ENCODE measurements at places on chromosomes 7 and 10. TPM values are rescaled to one million over a fixed set of nuclear protein-coding genes. Genes with fewer than 3 reads are reported as not detected.

SPDYE1 gene
- total RNA-seq: not detected

AVL9 gene
- 38.7 TPM for total RNA-seq

PNLIPRP1 gene
- not detected for total RNA-seq

- no peaks in the 10 kb centered on the region for H3K4me1 ChIP-seq
- no peak for DNase-seq
- no peak overlapping the region for H3K27ac ChIP-seq
- H3K27me3 ChIP-seq: peaks cover 10% of the 10 kb centered on the region
These were observed 453.4 kb upstream of the NFE2L3 start for GRCh38 chr7:25698451-25699113.

GRCh38 chr7:83204715-83205114, 42.0 kb upstream of the PCLO start:
- H3K4me3 ChIP-seq: no peak overlapping the region
- DNase-seq: no peak
- H3K27me3 ChIP-seq: no peaks in the 10 kb centered on the region
- no peaks in the 10 kb centered on the region for H3K4me1 ChIP-seq

DNA sequence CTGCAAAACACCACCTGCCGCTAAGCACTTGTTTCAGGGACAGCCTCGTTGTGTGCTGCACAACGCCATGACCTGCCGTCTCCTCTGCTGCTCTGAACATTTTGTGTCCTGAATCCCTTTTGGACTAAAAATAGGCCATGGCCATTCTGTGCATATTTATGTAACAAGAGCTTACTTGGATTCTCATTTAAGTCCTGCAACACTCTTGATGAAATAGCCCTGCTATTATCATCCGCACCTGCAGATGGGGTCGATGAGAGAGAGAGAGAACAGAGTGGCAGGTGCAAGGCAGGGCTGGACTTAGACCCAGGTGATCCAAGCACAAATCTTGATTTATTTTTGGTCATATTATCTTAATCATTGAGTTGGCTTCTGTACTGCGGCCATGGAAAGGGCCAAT, 121.2 kb upstream of the PRKCQ start:
- H3K27me3 ChIP-seq: peaks cover 24% of the 10 kb centered on the region
- no peak for DNase-seq
- no peak overlapping the region for H3K4me3 ChIP-seq
- no peaks in the 10 kb centered on the region for H3K36me3 ChIP-seq

GRCh38 chr10:96138102-96138501, 8.0 kb downstream of the ZNF518A start:
- peaks cover 22% of the 10 kb centered on the region for H3K4me1 ChIP-seq
- no peak overlapping the region for H3K27ac ChIP-seq
- peaks cover 79% of the 10 kb centered on the region for H3K36me3 ChIP-seq
- no peaks in the 10 kb centered on the region for H3K27me3 ChIP-seq
- DNase-seq: no peak

DNA sequence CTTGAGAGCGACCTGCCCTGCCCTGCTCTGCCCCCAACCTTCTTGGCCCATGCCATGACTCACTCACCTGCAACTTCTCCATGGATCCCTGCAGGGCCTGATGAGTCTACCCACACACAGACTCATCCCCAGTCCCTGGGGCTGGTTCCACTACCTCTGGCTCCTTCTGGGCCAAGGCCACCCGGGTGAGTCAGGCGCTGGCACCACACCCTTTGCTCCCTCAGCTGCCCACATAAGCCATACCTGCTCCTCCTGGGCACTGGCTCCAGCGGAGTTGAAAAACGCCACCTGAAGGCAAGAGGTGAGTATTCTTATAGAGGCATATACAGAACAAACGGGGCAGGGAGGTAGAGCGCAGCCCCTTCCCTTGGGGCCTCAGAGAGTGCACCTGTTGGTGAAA, 16.2 kb upstream of the MTPAP start:
- H3K4me3 ChIP-seq: no peak overlapping the region
- no peak overlapping the region for H3K27ac ChIP-seq
- peaks cover 12% of the 10 kb centered on the region for H3K27me3 ChIP-seq
- no peak for DNase-seq

- H3K4me1 ChIP-seq: peaks cover 66% of the 10 kb centered on the region
- peak overlapping the region; percentile 81 for H3K27ac ChIP-seq
- DNase-seq: no peak
- no peaks in the 10 kb centered on the region for H3K27me3 ChIP-seq
- peak overlapping the region; percentile 7 for H3K4me3 ChIP-seq
- H3K36me3 ChIP-seq: peaks cover 65% of the 10 kb centered on the region
These were observed 7.6 kb downstream of the BPGM start for GRCh38 chr7:134654104-134654775.

- peaks cover 15% of the 10 kb centered on the region for H3K27me3 ChIP-seq
- peaks cover 1% of the 10 kb centered on the region for H3K4me1 ChIP-seq
- no peak for DNase-seq
- no peaks in the 10 kb centered on the region for H3K36me3 ChIP-seq
- no peak overlapping the region for H3K27ac ChIP-seq
These were observed 34.2 kb downstream of the PARD3 start for GRCh38 chr10:34780818-34781380.

DNA sequence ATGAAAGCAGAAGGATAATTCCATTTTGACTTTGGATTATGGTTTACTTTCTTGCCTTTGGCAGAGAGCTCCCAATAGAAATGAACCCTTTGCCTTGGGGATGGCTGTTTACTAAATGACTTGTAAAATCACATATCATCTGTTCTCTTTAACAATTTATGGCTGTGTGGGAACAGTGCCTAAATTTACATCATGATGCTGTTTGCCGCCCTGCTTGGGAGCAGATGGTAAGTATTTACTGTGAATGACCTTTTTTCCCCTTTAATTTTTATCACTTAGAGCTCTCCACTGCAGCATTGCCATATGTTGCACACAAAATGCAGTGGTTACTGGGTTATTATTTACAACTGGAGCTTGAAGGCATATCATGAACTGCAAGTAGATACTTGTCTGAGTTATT, 13.4 kb downstream of the HEPACAM2 start:
- H3K36me3 ChIP-seq: no peaks in the 10 kb centered on the region
- no peak overlapping the region for H3K4me3 ChIP-seq
- H3K4me1 ChIP-seq: no peaks in the 10 kb centered on the region
- peaks cover 55% of the 10 kb centered on the region for H3K27me3 ChIP-seq
- no peak for DNase-seq

DNA sequence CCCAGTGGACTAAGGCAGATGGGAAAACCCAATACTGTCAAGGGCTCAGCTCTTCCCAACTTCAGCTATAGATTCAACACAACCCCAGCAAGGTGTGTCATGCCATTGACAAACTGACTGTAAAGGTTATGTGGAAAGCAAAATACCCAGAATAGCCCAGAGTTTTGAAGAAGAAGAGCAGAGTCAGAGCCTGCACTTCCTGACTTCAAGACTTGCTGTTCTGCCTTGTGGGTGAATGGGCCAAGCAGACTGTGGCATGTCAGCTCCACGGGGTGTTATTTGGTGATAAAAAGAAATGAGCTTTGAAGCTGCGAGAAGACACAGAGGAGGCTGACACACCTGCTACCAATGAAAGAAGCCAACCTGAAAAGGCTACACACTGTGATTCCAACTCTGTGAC, 89.7 kb downstream of the NKX6-2 start:
- H3K27ac ChIP-seq: no peak overlapping the region
- H3K36me3 ChIP-seq: peaks cover 2% of the 10 kb centered on the region
- no peak overlapping the region for H3K4me3 ChIP-seq
- H3K4me1 ChIP-seq: peaks cover 10% of the 10 kb centered on the region
- no peaks in the 10 kb centered on the region for H3K27me3 ChIP-seq

DNA sequence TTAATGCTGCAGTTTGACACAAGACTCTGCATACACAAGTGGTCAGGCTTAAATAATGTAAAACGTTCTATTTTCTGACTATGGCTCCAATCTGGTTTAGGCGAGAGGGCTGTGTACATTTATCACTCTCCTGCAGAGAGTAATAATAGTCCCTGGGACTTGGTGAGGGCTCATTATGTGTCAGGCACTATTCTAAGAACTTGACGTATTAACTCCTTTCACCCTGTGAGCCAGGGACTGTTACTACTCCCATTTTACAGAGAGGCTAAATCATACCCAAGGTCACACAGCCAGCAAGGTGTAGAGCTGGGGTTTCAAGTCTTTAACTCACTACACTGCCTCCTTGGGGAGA, 187.2 kb upstream of the LYZL2 start:
- H3K27me3 ChIP-seq: no peaks in the 10 kb centered on the region
- H3K36me3 ChIP-seq: no peaks in the 10 kb centered on the region
- H3K4me3 ChIP-seq: no peak overlapping the region
- H3K27ac ChIP-seq: no peak overlapping the region
- DNase-seq: no peak
- H3K4me1 ChIP-seq: peaks cover 25% of the 10 kb centered on the region

GRCh38 chr7:8714791-8715190, 281.4 kb downstream of the NXPH1 start:
- no peak for DNase-seq
- no peak overlapping the region for H3K27ac ChIP-seq
- H3K36me3 ChIP-seq: no peaks in the 10 kb centered on the region
- no peaks in the 10 kb centered on the region for H3K27me3 ChIP-seq
- no peaks in the 10 kb centered on the region for H3K4me1 ChIP-seq
- no peak overlapping the region for H3K4me3 ChIP-seq

DNA sequence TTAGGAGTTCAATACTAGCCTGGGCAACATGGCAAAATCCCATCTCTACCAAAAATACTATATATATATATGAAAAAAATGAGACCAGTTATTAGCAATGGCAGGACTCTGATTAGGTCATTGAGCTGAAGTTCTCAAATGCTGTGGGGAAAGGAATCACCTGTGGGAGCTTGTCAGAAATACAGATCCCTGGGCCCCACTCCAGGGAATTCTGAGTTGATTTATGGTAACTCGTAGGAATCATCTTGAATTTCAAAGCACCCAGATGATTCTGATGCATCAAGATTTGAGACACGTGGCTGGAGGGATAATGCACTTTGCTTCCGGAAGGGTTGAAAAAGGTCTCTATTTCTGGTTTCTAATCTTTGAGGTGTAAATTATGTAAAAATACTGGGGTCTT, 1.0 kb upstream of the ANKRD1 start:
- peaks cover 12% of the 10 kb centered on the region for H3K27me3 ChIP-seq
- H3K4me3 ChIP-seq: no peak overlapping the region

DNA sequence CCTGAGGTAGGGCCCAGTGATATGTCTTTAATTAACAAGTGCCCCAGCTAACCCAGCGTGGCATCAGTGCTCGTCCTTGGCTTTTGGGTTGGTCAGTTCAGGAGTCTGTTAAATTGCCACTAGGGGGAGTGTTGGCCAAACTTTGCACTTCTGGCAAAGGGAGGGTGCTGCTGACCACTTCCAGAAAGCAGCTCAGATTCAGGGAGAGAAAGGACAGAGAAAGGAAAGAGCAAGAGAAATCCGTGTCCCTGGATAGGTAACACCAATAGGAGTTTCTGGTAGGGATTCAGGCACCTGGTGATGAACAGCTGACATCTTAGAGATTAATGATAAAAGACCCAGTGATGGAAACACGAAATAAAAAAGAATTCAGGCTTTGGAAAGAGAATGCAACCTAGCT, 243.1 kb upstream of the AOAH start:
- H3K4me1 ChIP-seq: peaks cover 36% of the 10 kb centered on the region
- no peaks in the 10 kb centered on the region for H3K27me3 ChIP-seq
- no peak overlapping the region for H3K27ac ChIP-seq
- peaks cover 37% of the 10 kb centered on the region for H3K36me3 ChIP-seq
- H3K4me3 ChIP-seq: no peak overlapping the region

- H3K27ac ChIP-seq: peak overlapping the region; percentile 91
- DNase-seq: no peak
- H3K36me3 ChIP-seq: peaks cover 61% of the 10 kb centered on the region
- H3K4me3 ChIP-seq: peak overlapping the region; percentile 69
- peaks cover 72% of the 10 kb centered on the region for H3K4me1 ChIP-seq
- H3K27me3 ChIP-seq: no peaks in the 10 kb centered on the region
These were observed 92.4 kb downstream of the ARID5B start for GRCh38 chr10:61993711-61994401.

All from activated CD4-positive, alpha-beta memory T cell treated with anti-CD3 and anti-CD28 coated beads, Interleukin-2, amount 10 ng/mL, durations not matched to agents 7 days and 5 days (primary cell).